HL-60 (cell line): ENCODE measurements at places on chromosomes 16 and 17.

DNA sequence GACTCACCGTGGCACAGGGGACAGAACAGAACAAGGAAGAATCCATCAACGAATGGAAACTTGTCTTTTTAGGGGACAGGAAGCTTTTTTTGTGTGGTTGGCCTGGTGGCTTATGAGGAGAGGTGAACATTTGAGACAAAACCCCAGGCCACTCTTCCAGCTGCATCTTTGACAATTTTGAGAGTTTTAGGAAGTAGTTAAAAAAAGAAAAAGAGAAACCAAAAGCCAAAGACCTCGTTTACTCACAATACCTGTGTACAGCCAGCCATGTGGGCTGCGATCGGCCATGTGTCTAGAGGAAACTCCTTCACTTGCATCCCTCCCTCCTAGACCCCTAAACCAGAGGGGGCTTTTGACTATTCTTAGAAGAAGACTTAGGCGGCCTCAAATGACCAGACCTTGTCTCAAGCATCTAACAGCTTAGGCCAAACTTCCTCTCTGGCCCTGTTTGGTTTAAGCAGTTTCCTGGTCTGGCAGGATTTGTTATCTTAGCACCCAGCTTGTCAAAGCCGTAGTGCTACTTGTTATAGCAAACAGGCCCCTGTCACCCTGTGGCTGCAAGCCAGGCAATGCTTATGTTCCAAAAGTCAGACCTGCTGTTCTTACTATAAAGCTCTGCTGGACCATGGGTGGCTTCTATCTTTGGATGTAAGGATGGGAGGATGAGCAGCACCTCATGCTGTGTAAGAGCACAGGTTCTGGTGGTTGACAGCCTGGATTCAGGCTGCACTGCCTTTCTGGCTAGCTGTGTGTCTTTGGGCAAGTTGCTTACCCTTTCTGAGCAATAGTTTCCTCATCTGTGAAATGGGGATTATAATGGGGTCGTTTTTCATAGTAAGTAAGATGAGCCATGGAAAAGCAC, 17.7 kb downstream of the KSR1 start:
- peak; percentile 76 for DNase-seq

DNA sequence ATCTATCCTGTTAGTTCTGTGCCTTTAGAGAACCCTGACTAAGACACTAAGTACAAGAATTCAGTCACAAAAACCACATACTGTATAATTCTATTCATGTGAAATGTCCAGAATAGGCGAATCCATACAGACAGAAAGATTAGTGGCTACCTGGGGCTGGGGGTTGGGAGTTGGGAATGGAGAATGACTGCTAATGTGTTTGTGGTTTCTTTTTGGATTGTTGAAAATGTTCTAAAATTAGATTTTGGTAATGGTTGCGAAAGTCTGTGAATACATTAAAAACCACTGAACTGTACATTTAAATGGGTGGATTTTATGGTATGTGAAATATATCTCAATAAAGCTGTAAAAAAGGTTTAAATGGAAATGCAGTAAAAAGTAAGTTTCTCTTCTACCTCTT, 80.4 kb upstream of the AKTIP start:
- DNase-seq, result no peak

DNA sequence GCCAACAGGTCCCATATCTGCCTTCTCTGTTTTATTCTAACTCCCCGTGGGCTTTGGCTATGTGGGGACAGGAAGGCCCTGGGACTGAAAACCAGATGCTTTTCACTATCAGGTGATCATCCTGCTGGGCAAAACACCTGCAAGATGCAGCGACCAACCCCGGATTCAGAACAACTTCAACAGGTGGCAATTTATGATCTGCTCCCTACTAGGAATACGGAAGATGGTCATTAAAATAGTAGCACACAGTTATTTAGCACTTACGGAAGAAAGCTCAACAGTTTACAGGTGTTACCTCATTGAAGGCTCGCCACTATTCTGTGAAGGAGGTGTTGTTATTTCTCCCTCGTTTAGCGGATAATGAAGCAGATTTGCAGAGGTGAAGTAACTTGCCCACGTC, 7.8 kb upstream of the SLC5A11 start:
- no peak for DNase-seq

DNA sequence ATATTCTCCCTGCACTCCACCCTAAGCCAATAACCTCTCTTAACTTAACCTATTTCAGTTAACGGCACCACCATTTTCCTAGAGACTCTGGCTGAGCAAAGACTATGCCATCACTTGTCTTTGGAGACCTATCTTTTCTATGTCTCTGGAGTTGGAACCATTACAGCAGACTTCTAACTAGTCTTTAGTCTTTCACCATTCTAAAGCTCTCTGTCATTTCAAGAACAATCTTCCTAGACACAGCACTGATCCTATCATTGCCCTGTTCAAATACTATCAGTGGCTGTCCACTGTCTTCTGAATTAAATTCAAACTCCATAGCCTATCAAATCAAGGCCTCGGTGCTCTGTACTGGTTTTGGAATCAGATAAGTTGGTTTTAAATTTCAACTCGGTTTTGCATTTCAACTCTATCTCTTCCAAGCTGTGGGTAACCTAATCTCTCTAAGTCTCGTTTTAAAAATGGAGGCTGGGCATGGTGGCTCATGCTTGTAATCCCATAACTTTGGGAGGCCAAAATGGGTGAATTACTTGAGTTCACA, 31.9 kb downstream of the RNF43 start:
- no peak for DNase-seq
